ENCODE measurements at places on chromosomes 4 and X. TPM values are rescaled to one million over a fixed set of nuclear protein-coding genes. Genes with fewer than 3 reads are reported as not detected.

CFP gene
- 0.14 TPM for total RNA-seq

MTTP gene
- not detected for total RNA-seq

SMIM10L2A gene
- total RNA-seq, result 0.53 TPM

DBET gene
- not detected for total RNA-seq

FAM114A1 gene
- total RNA-seq, result 162 TPM

ADH7 gene
- not detected for total RNA-seq

CHST7 gene
- 20.1 TPM for total RNA-seq

SPARCL1 gene
- total RNA-seq, result not detected

LDB2 gene
- 117 TPM for total RNA-seq

F9 gene
- total RNA-seq, result not detected

HAND2 gene
- 13.7 TPM for total RNA-seq

WAS gene
- total RNA-seq, result 0.07 TPM

All from thoracic aorta endothelial cell (primary cell).